ENCODE measurements at places on chromosomes 1 and 21.

GRCh38 chr1:29124366-29125236 is 898 bp upstream of the TMEM200B start:
- H3K4me3 ChIP-seq: peak overlapping the region; percentile 62
- H3K4me1 ChIP-seq: no peaks in the 10 kb centered on the region
- DNase-seq: no peak
- H3K27ac ChIP-seq: peak overlapping the region; percentile 72
- H3K27me3 ChIP-seq: no peaks in the 10 kb centered on the region

DNA sequence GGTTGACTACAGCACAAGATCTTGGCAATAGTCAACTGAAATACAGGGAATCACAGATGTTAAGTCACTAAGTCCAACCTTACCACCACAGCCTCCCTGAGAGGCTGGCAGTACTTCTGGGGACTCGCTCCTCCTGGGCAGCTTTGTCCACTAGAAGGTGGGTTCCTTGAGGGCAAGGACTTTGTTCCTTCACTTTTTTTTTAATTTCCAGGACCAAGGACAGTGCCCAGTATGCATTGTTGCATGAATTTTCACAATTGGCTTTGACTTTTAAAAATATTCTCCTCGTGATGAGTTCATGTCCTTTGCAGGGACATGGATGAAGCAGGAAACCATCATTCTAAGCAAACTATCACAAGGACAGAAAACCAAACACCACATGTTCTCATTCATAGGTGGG is 96.7 kb upstream of the IGSF21 start:
- peaks cover 9% of the 10 kb centered on the region for H3K27me3 ChIP-seq
- H3K4me3 ChIP-seq: no peak overlapping the region
- H3K4me1 ChIP-seq: no peaks in the 10 kb centered on the region
- H3K27ac ChIP-seq: no peak overlapping the region
- H3K36me3 ChIP-seq: no peaks in the 10 kb centered on the region

DNA sequence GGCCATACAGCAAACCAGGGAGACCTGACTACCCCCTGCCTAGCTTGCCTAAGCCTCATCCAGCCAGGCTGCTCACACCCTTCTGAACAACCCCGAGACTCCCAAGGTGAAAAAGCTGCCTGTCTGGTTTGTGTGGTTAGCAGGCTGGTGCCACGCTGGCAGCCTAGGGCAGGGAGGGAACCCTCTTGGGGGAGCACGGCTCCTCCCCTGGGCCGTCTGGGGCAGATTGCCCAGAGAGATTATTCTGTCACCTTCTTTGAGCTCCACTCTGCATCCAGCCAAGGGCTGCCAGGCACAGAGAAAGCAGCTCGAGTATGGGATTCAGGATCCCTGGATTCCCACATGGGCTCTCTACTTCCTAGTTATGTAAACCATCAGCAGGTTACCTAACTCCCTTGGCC is 27.5 kb upstream of the TCEA3 start:
- H3K4me1 ChIP-seq: no peaks in the 10 kb centered on the region
- no peak overlapping the region for H3K27ac ChIP-seq
- no peak overlapping the region for H3K4me3 ChIP-seq
- DNase-seq: no peak
- no peaks in the 10 kb centered on the region for H3K27me3 ChIP-seq

- H3K4me1 ChIP-seq: peaks cover 88% of the 10 kb centered on the region
- no peaks in the 10 kb centered on the region for H3K27me3 ChIP-seq
- no peak for DNase-seq
- H3K4me3 ChIP-seq: no peak overlapping the region
- H3K27ac ChIP-seq: peak overlapping the region; percentile 93
Measured at GRCh38 chr1:33343539-33343938, 22.6 kb upstream of the A3GALT2 start.

- peak; percentile 80 for DNase-seq
- H3K36me3 ChIP-seq: no peaks in the 10 kb centered on the region
- peaks cover 14% of the 10 kb centered on the region for H3K4me1 ChIP-seq
- no peaks in the 10 kb centered on the region for H3K27me3 ChIP-seq
Measured at GRCh38 chr1:218476385-218476784, 131.2 kb downstream of the TGFB2 start.

GRCh38 chr1:43803105-43803504 is 95.8 kb downstream of the ST3GAL3 start:
- H3K27me3 ChIP-seq: no peaks in the 10 kb centered on the region
- no peaks in the 10 kb centered on the region for H3K4me1 ChIP-seq
- no peak overlapping the region for H3K4me3 ChIP-seq
- DNase-seq: no peak
- H3K36me3 ChIP-seq: no peaks in the 10 kb centered on the region
- no peak overlapping the region for H3K27ac ChIP-seq

- H3K4me3 ChIP-seq: no peak overlapping the region
- H3K36me3 ChIP-seq: no peaks in the 10 kb centered on the region
- DNase-seq: no peak
Measured at GRCh38 chr1:53401813-53402745, 57.1 kb upstream of the DMRTB1 start.

GRCh38 chr1:29725262-29725661 is 488.9 kb downstream of the PTPRU start:
- DNase-seq: no peak
- no peak overlapping the region for H3K4me3 ChIP-seq
- no peaks in the 10 kb centered on the region for H3K27me3 ChIP-seq
- no peaks in the 10 kb centered on the region for H3K36me3 ChIP-seq
- no peaks in the 10 kb centered on the region for H3K4me1 ChIP-seq
- no peak overlapping the region for H3K27ac ChIP-seq

DNA sequence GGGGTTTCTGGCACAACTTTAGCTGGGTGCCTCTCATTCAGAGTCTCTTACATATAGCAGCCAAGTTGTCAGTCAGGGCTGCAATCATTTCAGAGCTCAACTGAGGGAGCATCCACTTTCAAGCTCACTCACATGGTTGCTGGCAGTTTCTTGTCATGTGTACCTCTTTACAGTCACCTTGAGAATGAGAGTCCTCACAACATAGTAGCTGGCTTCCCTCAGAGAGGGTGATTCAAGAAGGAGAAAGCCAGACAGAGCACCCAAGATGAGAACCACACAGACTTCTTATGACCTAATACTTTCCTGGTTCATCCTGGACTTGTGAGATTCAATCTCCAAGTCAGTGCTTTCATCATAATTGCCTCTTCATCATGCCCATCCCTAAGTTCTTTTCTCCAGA is 57.2 kb downstream of the DPT start:
- no peaks in the 10 kb centered on the region for H3K27me3 ChIP-seq
- H3K36me3 ChIP-seq: no peaks in the 10 kb centered on the region
- no peaks in the 10 kb centered on the region for H3K4me1 ChIP-seq
- H3K4me3 ChIP-seq: no peak overlapping the region
- H3K27ac ChIP-seq: no peak overlapping the region

GRCh38 chr1:8127171-8127641 is 101.1 kb upstream of the ERRFI1 start:
- peaks cover 8% of the 10 kb centered on the region for H3K4me1 ChIP-seq
- no peaks in the 10 kb centered on the region for H3K27me3 ChIP-seq
- H3K27ac ChIP-seq: peak overlapping the region; percentile 74

DNA sequence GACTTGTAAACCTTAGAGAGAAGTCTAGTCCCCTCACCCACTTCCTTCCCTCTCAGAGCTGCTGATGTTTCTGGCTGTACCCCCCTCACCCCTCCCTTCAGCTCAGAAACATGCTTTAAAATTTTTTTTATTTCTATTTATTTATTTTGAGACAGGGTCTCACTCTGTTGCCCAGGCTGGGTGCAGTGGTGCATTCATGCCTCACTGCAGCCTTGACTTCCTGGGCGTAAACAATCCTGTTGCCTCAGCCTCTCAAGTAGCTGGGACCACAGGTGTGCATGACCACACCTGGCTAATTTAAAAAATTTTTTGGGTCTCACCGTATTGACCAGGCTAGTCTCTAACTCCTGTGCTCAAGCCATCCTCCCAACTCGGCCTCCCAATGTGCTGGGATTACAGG is 2.9 kb upstream of the WNT2B start:
- H3K4me1 ChIP-seq: no peaks in the 10 kb centered on the region
- H3K36me3 ChIP-seq: no peaks in the 10 kb centered on the region
- no peak for DNase-seq
- no peak overlapping the region for H3K27ac ChIP-seq

- H3K4me1 ChIP-seq: no peaks in the 10 kb centered on the region
- no peak overlapping the region for H3K27ac ChIP-seq
- H3K4me3 ChIP-seq: no peak overlapping the region
- no peak for DNase-seq
- H3K36me3 ChIP-seq: no peaks in the 10 kb centered on the region
- H3K27me3 ChIP-seq: no peaks in the 10 kb centered on the region
Measured at GRCh38 chr1:165265196-165265838, 91.2 kb downstream of the LMX1A start.

GRCh38 chr1:235250430-235250829 is 77.5 kb downstream of the ARID4B start:
- no peak for DNase-seq
- H3K36me3 ChIP-seq: peaks cover 23% of the 10 kb centered on the region
- H3K27me3 ChIP-seq: no peaks in the 10 kb centered on the region

GRCh38 chr1:176033474-176033873 is 173.6 kb downstream of the COP1 start:
- H3K27me3 ChIP-seq: no peaks in the 10 kb centered on the region
- no peaks in the 10 kb centered on the region for H3K36me3 ChIP-seq
- H3K27ac ChIP-seq: no peak overlapping the region
- no peak overlapping the region for H3K4me3 ChIP-seq

DNA sequence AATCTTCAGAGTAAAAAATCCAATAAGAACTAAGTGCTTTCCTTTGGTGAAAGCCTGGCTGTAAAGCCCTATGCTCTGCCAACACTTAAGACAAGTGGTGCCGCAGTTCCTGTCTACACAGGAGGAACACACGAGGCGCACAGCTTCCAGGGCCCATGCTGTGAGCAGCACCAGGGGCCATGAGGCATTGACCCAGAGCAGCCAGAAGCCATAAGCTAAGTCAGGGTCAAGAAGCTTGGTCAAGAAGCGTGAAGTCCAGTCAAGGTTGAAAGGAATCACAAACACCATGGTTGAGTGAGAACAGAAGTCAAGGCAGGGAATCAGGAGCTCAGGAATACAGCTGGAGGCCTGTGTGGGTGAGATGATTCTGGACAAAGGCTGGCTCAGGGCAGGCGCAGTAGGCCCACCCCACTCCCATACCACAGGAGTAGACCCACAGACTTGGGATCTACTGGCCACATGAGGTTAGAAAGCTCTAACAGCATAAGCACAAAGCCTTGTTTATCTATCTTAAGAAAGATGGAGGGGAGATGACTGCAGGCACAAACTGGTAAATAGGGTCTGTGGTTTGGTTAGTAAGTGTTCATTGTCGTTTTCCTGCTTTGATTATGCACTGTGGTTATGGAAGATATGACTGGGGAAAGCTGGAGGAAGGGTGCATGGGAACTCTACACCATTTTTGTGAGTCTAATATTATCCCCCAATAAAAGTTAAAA is 42.9 kb upstream of the RCAN3 start:
- H3K4me1 ChIP-seq: peaks cover 2% of the 10 kb centered on the region
- no peak overlapping the region for H3K27ac ChIP-seq
- no peak overlapping the region for H3K4me3 ChIP-seq
- no peaks in the 10 kb centered on the region for H3K36me3 ChIP-seq
- H3K27me3 ChIP-seq: no peaks in the 10 kb centered on the region
- no peak for DNase-seq

DNA sequence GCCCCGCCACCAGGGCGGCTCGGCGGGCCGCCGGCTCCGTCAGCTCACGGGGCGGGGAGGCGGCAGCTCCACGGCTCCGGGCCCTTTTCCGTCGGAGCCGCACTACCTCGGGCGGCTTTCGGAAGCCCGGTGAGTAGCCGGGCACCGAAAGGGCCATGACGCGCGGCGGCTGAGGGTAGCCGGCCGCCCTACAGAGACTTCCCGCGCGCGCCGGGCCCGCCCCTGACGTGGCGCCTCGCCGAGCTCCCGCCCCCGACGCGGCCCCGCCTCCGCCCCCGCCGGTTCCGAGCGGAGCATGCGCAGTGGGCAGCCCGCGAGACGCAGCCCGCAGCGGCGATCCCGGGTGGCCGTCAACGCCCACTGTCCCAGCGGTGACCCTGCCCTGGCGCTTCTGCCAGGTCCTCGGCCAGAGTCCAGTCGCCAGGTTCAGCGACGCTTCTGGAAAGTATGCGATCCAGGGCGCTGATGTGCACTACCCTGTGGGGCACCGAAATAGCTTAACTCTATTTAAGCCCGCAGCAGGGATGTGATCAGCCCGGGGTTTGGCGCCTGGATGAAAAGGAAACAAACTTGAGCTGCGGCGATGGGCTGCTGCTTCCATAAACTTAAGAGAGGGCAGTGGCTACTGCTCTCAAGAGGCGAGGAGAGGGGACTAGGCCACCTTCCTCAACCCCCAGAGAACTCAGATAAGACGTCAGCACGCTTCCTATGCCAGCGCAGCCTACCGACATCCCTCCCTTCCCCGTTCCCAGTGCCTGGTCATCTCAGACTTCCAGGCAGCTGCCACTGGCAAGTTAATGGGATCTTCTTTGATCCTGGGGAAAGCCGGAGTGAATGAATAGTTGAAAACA is at the start of gene DONSON:
DONSON (minus strand) TSS at position 200 of the 851 bp plus-strand sequence; CDS start at position 157, 43 bp downstream.
- peaks cover 4% of the 10 kb centered on the region for H3K36me3 ChIP-seq
- H3K4me1 ChIP-seq: peaks cover 14% of the 10 kb centered on the region
- peak within 1 kb of the TSS; percentile 88 for H3K27ac ChIP-seq
- peak within 1 kb of the TSS; percentile 79 for H3K4me3 ChIP-seq
- peak; percentile 38 for DNase-seq

- no peak overlapping the region for H3K27ac ChIP-seq
- peak overlapping the region; percentile 11 for H3K4me3 ChIP-seq
- DNase-seq: no peak
- no peaks in the 10 kb centered on the region for H3K36me3 ChIP-seq
- H3K4me1 ChIP-seq: no peaks in the 10 kb centered on the region
Measured at GRCh38 chr1:209207126-209207700, 376.3 kb upstream of the CAMK1G start.

DNA sequence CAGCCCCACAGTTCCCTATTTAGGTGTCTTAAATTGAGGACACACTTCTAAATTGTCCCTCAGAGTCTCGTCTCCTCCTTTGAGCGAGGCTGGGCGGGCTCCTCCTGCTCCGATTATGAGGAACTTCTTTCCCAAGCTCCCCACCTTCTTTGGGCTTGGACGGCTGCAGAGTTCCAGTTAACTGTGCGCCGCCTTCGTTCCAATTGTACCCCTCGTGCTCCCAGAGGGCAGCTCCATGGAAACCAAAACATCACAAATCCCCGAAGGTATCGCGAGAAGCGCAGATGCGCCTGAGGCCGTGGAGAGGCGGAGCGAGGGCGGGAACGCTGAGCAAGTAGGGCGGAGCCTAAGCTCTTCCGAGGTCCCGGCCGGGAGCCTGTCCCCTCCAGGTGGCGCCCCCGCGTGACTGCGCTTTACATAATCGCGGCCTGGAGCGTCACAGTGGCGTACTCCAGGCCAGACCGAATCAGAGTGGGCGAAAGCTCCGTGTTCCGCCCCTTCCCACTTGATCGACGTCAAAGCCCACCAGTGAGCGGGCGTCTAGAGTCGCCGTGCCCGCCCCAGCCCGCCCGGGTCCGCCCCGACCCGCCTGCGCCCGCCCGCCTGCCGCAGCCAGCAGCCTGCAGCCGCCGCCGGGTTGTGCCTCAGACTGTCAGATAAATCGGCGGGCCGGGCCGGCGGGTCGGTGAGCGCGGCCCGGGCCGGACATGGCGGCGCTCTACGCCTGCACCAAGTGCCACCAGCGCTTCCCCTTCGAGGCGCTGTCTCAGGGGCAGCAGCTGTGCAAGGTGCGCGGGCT is at the start of gene FAM76A:
FAM76A (plus strand) TSS at position 588 of the 799 bp plus-strand sequence; CDS start at position 708, 120 bp downstream.
- H3K4me3 ChIP-seq: peak within 1 kb of the TSS; percentile 90
- H3K4me1 ChIP-seq: peaks cover 11% of the 10 kb centered on the region
- no peaks in the 10 kb centered on the region for H3K27me3 ChIP-seq
- peak; percentile 97 for DNase-seq
- no peaks in the 10 kb centered on the region for H3K36me3 ChIP-seq

GRCh38 chr1:115764541-115764940 is 4.0 kb downstream of the CASQ2 start:
- no peak for DNase-seq
- no peak overlapping the region for H3K4me3 ChIP-seq
- H3K27ac ChIP-seq: no peak overlapping the region
- no peaks in the 10 kb centered on the region for H3K27me3 ChIP-seq

Data from Panc1 (cell line).